Hepatic stellate cell (primary cell): ENCODE measurements at places on chromosomes 12 and 14.

GRCh38 chr12:124601706-124602105 is 34.3 kb upstream of the NCOR2 start:
- no peak for DNase-seq

DNA sequence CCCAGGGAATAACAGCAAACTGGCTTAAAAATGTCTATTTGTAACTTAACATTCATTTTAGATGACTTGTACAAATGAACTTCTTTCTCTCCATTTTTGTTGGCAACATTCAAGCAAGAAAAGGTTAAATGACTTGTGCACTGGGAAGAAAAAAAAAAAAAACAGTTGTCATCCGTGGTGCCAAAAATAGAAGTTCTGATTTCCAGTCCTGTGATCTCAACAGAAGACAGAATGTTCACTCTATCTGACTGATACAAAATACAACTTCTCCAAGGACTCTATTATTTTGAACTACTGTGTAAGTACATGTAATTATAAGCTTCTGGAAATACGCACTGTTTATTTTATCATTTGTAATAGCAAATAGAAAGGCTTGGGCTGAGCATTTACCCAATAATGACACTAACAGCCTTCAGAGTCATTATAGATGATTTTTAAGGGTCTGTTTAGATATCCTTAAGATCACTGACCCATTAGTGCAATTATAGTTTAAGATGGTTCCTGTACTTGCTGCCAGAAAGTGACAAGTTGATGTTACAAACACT is 59.9 kb downstream of the LIN7A start:
- peak; percentile 10 for DNase-seq

DNA sequence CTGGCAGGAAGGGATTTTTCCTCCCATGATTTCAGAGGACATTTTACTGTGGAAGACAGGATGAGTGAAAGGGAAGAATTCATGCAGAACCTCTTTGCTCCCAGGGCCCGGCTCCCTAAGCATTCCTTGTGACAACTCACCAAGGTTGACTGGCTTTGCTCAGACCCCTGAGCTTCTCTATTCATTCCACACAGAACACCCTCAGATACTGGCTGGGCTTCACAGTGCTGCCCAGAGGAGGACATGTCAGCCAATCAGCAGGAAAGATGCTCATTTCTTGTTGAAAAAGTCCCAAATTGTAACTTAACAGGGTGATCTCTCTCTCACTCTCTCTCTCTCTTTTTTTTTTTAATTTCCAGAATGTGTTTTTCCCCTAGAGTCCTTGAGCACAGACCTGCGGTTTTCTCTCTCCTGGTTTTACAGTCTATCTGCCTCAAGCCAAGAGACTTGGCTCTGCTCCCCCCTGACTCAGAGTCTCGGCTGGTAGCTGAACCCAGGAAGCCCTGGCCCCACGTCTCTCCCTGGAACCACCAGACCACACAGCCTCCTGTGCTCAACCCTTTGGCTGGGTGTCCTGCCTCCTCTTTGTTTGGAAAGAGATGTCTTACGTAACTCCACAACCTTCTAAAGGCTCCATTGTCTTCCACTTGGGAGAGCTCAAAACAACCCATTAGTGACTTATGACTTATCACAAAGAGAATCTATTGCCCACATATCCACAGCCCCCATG is 43.9 kb downstream of the SSPN start:
- no peak for DNase-seq

- no peak for DNase-seq
These were observed 89.5 kb upstream of the BCL2L14 start for GRCh38 chr12:11981121-11981733.

- DNase-seq: no peak
These were observed 215.5 kb downstream of the CRADD start for GRCh38 chr12:93892423-93893268.

DNA sequence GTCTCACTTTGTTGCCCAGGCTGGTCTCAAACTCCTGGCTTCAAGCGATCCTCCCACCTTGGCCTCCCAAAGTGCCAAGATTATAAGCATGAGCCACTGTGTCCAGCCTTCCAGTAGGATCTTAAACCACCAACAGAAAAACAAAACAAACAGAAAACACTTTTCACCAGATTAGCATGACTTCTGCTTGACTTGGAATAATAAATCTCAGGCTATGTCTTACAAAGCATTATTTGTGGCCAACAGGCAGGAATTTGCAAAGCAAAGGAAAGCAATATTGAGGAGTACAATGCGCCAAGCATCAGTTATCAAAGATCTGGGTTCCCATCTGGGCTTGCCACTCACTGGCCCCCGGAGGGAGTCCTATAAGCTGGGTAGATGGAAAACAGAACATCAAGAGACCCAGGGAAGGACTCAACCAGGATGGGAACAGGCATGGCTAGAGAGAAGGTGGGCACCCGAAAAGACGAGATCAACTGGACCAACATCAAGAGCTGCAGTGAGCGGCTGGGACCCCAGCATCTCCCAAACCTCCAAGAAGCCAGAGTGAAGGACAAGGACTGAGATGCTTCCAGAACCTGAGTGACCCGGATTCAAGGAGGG is 101.2 kb downstream of the TMEM30B start:
- DNase-seq: no peak

- no peak for DNase-seq
These were observed 153.3 kb downstream of the FSCB start for GRCh38 chr14:44353805-44354204.

- no peak for DNase-seq
These were observed 15.4 kb downstream of the ISCA2 start for GRCh38 chr14:74508844-74509428.

DNA sequence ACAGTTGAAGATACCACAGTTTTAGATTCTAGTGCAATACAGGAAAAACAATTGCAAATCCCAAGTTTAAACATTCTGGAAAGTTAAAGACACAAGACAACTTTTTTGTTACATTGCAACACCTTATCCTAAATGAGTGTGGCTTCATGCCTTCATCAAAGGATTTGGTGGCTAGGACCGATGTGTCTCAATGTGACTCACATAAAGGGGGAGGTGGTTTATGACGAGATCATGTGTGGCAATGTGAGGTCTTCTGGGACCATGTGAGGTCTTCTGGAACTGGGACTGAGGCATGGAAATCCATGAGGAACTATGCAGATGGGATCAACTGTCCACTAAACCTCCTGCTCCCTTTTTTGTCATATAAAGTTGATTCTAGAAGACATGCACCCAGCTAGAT is 166.2 kb downstream of the PAX9 start:
- DNase-seq: no peak

DNA sequence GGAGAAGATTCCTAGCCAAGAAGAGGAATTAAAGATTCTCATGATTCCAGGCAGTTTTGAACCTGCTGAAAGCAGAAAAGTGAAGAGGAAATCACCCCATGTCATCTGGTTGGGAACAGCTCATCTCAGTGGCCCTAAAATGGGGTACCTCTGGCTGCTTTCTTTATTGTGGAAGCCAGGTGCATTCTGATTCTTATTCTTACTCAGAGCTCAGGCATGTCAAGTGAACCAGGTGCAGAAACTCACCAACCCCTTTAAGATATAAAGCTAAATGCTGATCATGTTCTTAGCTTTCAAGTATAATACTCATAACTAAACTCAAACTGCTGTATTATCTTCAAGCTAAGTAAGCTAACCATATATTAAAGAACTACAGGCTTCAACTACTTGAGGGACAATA is 253.9 kb upstream of the ARID2 start:
- no peak for DNase-seq

DNA sequence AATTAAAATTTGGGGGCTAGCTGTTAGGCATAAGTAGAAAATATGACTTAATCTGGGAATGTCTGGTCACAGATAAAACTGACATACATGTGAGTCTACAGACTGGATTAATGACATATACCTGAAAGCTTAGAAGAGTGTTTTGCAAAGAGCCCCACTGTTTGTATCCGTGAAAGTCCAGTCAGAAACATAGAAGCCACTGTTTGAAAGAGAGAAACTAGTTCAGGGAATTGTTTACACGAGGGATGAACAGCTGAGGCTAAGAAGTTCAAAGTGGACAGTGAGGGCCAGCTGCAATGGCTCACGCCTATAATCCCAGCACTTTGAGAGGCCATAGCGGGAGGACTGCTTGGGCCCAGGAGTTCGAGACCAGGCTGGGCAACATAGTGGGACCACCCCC is 36.2 kb upstream of the SGPP1 start:
- no peak for DNase-seq

- no peak for DNase-seq
These were observed 1.5 kb downstream of the SLIRP start for GRCh38 chr14:77709412-77709811.

DNA sequence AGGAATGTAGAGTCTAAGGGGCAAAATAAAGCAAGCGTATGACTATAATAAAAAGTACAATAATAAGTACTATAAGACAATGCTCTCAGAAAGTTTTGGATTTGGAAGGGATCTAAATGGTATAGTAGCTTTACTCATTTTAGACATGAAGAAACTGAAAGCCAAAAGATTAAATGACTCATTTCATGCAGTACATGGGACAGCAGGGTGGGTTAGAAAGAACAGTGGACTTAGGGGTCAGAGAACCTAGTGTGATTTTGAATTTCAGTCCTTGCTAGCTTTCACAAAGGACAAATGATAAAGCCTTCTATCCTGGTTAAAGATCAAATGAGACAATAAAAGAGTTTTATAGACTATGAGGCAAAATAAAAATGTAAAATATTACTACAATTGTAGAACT is 6.8 kb upstream of the LEMD3 start:
- DNase-seq: no peak

GRCh38 chr12:131147894-131148293 is 194.2 kb downstream of the ADGRD1 start:
- DNase-seq: no peak

- no peak for DNase-seq
These were observed 18.5 kb downstream of the TESC start for GRCh38 chr12:117080661-117081144.

DNA sequence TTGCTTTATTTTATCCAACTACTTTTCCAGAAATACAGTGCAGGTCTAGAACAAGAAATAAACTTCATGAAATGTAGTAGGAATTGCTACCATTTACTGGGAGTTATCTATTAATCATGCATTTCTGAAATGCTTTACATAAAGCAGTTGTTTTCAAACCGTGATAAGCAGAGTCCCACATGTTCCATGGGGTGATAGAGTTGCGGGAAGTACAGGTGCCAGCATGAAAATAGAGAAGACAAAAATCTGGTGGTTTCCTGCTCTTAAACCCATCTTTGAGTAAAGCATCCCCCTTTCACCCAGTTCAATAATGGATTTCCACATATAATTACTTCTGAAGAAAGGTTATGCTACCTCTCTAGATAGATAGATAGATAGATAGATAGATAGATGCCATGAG is 123.7 kb upstream of the PDZRN4 start:
- no peak for DNase-seq

DNA sequence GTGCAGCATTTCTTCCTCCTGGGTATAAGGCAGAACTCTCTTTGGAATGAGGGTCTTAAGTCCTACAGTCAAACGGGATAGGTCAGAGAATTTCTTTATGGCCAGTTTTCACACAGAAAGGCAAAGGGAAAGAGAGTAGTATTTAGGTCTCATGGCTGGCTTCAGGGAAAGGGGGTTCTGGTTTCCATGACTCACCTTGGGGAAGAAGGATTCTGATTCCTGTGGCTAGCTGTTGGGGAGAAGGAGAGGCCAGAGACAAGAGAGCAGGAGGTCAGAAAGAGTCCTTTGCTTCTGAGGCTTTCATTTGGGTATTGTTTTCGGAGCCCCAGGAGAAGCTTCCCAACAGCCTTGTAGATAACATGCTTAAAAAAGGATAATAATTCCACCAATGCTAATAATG is 332.5 kb downstream of the NPAS3 start:
- no peak for DNase-seq

DNA sequence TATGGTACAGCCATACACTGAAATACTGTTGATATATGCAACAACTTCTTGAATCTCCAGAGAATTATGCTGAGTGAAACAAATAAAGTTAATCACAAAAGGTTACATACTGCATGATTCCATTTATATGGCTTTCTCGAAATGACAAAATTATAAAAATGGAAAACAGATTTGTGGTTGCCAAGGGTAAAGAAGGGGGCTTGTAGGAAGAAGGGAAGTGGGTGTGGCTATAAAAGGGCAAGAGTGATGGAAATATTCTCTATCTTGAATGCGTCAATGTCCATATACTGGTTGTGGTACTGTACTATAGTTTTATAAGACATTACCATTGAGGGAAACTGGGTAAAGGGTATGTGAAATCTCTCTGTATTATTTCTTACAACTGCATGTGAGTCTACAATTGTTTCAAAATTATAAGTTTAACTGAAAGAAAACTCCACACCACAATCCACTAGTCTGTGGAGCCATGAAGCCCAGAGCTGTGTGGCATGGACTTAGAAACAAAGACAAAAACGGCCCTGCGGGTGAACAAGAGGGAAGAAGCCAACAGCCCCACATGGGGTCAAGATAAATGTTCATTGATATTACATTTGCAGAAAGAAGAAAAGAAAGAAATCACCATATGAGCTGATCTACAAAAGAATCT is 18.3 kb upstream of the TSPAN11 start:
- no peak for DNase-seq

GRCh38 chr14:96804895-96805294 is 7.7 kb downstream of the VRK1 start:
- no peak for DNase-seq

DNA sequence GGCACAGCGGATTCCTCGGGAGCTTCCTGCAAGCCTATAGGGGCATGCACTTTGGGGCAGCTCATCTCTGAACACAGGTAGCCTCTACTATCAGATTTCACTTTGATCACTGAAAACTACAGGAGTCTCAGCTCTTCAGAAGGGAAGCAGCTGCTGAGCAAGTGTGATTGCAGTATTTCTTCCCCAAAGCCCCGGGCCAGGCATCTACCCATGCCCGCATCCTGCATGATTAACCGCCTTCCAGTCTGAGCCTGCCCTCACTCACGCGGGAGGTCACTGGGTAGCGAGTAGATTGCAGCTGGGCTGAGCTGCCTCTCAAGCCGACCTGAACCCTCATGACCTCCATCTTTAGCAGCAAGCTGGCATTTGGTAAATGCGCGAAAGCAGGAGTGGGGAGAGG is 334.7 kb downstream of the DPF3 start:
- no peak for DNase-seq

- no peak for DNase-seq
These were observed 713 bp downstream of the FRMD6 start for GRCh38 chr14:51652168-51653078.

DNA sequence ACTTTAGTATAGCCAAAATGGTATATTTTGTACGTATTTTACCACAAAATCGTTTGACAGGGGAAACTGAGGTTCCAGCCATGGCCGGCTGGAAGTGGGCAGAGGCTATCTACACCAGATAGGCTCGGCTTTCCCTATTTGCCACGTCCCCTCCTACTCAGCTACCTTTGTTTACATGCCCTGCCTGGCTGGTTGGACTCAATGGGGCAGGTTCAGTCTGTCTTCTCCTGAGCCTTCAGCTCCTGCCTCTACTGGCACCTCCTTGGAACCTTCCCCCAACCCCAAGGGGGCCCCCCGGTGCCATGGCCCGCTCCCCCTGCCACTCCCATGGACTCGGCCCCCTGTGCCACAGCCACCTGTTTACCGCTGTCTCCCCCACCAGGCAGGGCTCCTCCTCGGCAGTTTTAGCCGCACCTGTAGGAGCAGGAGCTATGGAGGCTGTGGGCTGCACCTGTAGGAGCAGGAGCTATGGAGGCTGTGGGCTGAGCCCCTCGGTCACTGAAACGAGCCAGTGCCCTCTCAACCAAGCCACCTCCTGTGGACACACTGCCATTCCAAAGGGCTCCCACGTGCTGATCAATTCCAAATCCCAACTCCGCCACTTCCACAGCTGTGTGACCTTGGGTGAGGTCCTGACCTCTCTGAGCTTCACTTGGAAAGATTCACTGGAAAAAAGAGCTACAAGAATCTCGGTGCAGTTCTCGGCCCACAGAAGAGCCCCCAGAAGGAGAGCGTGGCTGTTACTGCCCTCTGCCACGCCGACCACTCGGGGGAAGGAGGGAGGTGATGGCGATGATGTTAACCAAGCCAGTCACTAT is 62.2 kb downstream of the NCOR2 start:
- DNase-seq: no peak
